WTC11 (cell line): ENCODE measurements at places on chromosomes 4 and X. TPM values are rescaled to one million over a fixed set of nuclear protein-coding genes. Genes with fewer than 3 reads are reported as not detected.

DNA sequence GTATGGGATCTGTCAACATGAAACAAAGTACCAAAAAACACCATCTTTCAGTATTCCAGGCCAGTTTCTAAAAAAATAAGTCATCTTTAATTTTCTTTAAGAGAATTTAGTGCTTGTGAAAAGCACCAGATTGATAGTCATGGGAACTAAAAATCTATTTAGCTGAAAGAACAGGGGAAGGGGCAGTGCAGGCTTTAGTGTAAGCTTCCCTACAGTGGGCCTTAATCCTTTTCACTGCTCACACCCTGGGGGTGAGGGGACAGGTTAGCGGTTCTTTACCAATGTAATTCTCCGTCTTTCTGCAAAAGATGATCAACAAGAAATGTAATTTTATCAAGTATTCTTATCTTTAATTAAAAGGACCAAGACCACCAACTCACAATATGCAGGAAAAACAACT lies 47.1 kb downstream of the CHIC2 start:
- DNase-seq: no peak
- no peaks in the 10 kb centered on the region for H3K36me3 ChIP-seq
- H3K4me1 ChIP-seq: peaks cover 51% of the 10 kb centered on the region
- H3K4me3 ChIP-seq: no peak overlapping the region
- H3K27me3 ChIP-seq: no peaks in the 10 kb centered on the region
- no peak overlapping the region for H3K27ac ChIP-seq

DNA sequence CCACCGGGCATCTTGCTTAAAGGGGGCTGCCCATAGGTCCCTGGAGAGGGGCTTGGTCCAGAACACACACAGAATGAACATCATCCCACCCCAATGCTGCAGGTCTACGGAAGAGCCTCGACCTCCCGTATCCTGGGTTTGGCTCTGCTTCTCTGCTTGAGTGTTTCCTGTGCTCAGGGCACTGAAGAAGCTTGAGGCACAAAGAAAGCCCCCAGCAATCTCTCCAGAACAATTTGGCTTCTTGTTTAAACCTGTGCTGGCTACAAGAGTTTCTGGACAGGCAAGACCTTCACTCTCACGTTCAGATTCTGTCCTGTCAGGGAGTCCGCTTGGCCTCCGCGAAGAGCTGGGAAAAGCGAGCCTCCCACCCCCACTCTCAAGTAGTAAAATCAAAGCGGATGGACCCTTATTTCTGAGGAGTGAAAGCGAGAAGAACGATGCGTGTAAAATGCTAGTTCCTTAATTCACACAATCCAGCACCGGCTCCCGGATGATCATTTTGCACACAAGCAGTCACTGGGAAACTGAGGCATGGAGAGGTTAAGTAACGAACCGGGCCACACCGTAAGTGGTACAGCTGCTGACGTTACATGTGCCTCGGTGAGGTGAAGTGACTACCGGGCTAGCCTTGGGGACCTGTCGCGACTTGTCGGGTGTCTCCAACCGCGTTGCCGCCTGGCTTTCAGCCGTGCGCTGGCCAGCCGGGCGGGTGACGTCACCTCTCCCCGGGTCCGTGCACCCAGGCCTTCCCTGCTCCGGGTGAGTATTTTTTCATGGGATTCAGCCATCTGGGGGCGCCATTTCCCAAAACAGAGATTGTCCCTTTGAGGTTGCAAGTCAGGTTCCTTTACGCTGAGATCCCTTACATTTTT lies 3.1 kb upstream of the SFRP2 start:
- H3K4me1 ChIP-seq: peaks cover 37% of the 10 kb centered on the region
- H3K27ac ChIP-seq: peak overlapping the region; percentile 96
- H3K36me3 ChIP-seq: peaks cover 14% of the 10 kb centered on the region
- DNase-seq: peak; percentile 93
- H3K4me3 ChIP-seq: peak overlapping the region; percentile 84

DNA sequence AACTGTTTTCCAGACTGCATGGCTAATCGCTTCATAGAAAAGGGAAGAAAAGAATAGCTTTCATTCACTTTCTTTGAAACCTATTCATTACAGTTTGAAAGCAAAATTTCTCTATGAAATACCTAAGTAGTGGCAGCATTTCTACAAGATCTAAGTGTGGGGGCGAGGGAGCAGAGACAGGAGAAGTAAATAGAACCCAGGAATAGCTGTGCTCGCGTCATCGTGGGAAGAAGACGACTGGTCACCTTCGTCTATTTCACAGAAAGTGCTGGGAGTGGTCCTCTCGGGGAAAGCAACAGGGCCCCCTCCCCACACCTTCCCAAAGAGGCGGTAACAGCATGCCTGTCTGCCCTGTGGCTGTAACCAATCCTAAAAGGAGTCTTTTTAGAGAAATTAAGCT lies 169.9 kb upstream of the NOCT start:
- no peaks in the 10 kb centered on the region for H3K36me3 ChIP-seq
- no peak overlapping the region for H3K4me3 ChIP-seq
- H3K4me1 ChIP-seq: peaks cover 21% of the 10 kb centered on the region
- no peak overlapping the region for H3K27ac ChIP-seq
- no peak for DNase-seq
- H3K27me3 ChIP-seq: no peaks in the 10 kb centered on the region; the same call in 1 of the 2 replicates

DNA sequence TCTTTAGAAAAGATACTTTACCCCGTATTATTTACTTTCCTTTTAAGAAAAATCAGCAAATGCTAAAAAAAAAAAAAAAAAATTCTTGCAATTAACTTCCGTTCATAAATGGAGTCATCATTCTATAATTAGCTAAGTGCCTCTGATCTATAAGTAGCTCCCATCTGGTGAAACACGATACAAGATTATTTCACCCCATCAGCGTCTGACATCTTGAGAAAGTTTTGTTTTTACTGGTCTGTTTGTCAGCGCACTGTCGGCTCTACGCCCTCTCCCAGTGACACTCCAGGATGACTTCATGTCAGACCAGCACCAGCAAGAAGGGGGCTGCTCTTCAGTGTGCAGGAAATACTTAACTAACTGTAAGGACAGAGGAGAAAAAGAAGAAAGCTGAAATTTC lies 108.3 kb downstream of the AFAP1 start:
- H3K27me3 ChIP-seq: no peaks in the 10 kb centered on the region
- peaks cover 30% of the 10 kb centered on the region for H3K4me1 ChIP-seq
- no peak overlapping the region for H3K27ac ChIP-seq
- H3K4me3 ChIP-seq: no peak overlapping the region
- H3K36me3 ChIP-seq: peaks cover 43% of the 10 kb centered on the region

GRCh38 chr4:69907151-69907550 lies 23.7 kb upstream of the CSN1S1 start:
- H3K36me3 ChIP-seq: no peaks in the 10 kb centered on the region
- H3K27me3 ChIP-seq: no peaks in the 10 kb centered on the region
- DNase-seq: no peak
- no peaks in the 10 kb centered on the region for H3K4me1 ChIP-seq

DNA sequence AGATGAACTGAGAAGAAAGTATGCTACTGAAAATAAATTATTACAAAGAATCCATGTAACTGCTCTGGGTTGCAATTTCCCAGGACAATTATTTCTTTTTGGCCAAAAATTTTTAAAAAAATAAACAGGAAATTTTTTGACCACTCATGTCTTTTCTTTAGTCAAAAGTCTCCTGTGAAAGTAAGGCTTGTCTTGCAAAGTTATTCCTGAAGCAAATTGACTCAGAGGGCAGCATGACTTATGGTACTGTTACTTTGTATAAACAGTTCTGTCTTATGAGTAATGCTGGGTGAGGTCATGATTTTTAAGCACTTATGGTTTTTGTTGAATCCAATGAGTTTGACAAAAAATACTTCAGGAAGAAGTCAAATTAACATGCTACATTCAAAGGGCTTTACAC lies 292.8 kb upstream of the ARSJ start:
- H3K27me3 ChIP-seq: no peaks in the 10 kb centered on the region; the same call in 1 of the 2 replicates
- H3K36me3 ChIP-seq: no peaks in the 10 kb centered on the region
- H3K4me1 ChIP-seq: 0 out of 2 replicates have a peak, but pooled peaks cover 3% of the 10 kb centered on the region

DNA sequence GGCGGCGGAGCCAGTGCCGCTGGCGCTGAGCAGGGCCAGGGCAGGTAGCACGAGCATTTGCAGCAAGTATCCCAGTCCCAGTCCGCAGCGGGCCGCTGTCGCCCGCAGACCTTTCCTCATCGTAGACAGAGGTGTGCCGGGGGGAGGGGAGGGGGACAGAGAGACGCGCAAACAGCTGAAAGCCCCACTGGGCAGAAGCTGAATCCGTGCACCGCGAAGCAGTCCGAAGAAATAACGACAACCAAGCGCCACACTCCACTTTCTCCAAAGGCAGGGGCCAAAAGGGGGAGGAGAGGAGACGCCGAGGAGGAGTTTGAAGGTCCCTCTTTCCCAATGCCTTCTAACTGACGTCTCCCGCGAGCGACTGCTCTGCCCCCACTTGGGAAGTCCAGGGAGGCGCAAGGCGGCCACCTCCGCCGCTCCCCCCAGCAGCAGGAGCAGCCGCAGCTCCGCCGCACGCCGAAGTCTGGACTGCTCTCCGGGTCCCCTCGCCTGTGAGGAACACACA lies at the start of gene UNC5C:
Gene UNC5C (minus strand): TSS at position 236 of the 508 bp plus-strand sequence.
- no peaks in the 10 kb centered on the region for H3K36me3 ChIP-seq
- H3K27me3 ChIP-seq: peaks cover 59% of the 10 kb centered on the region
- H3K4me1 ChIP-seq: peaks cover 45% of the 10 kb centered on the region
- H3K27ac ChIP-seq: no peak within 1 kb of the TSS
- peak within 1 kb of the TSS; percentile 85 for H3K4me3 ChIP-seq

GRCh38 chr4:142104041-142104440 lies 467.7 kb downstream of the IL15 start:
- DNase-seq: no peak
- no peak overlapping the region for H3K4me3 ChIP-seq
- H3K27ac ChIP-seq: no peak overlapping the region
- no peaks in the 10 kb centered on the region for H3K27me3 ChIP-seq
- no peaks in the 10 kb centered on the region for H3K36me3 ChIP-seq
- no peaks in the 10 kb centered on the region for H3K4me1 ChIP-seq

DNA sequence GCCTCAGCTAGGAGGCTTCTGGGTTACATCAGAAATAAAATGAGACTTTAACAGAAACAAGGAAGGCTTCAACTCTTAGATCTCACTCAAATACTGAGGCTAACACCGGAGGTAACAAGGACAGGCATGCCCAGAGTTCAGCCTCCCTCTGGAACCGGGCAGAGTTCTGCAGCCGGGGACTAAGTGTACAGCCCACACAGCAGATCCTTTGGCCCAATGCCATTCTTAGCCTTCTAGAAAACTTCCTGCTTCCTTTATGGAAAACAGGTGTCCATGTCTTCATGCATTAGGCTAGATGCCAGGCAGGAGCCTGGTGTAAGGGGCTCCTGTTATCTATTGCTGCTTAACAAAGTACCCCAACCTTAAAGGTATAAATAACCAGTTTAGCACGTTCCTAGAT lies 369.7 kb downstream of the BCOR start:
- no peak overlapping the region for H3K27ac ChIP-seq
- H3K4me3 ChIP-seq: no peak overlapping the region
- H3K4me1 ChIP-seq: peaks cover 27% of the 10 kb centered on the region
- no peaks in the 10 kb centered on the region for H3K36me3 ChIP-seq
- H3K27me3 ChIP-seq: peaks cover 6% of the 10 kb centered on the region; the same call in 1 of the 2 replicates
- no peak for DNase-seq

GRCh38 chr4:48489683-48490011 lies 405 bp upstream of the ZAR1 start:
- no peaks in the 10 kb centered on the region for H3K36me3 ChIP-seq
- H3K27me3 ChIP-seq: peaks cover 53% of the 10 kb centered on the region
- no peak for DNase-seq
- H3K4me3 ChIP-seq: peak overlapping the region; percentile 72

DNA sequence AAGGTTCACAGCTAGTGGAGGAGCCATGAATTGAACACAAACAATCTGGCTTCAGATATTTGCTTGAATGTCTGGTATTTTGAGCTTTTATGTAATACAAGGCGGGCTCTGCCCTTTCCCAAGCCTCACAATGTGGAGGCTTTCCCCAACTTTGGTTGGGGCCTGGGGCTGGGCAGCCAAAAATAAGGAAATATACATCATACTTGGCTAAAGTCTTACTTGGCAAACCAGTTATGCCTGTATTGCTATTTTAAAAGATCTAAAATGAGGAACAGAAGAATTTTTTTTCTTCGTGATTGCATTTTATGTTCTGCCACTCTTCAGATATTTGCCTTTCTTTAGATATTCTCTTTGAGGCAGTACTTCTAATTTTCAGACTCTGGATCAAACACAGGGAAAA lies 26.1 kb downstream of the ARFIP1 start:
- no peak overlapping the region for H3K4me3 ChIP-seq
- no peak for DNase-seq
- no peak overlapping the region for H3K27ac ChIP-seq
- H3K27me3 ChIP-seq: peaks cover 6% of the 10 kb centered on the region
- H3K36me3 ChIP-seq: peaks cover 8% of the 10 kb centered on the region

DNA sequence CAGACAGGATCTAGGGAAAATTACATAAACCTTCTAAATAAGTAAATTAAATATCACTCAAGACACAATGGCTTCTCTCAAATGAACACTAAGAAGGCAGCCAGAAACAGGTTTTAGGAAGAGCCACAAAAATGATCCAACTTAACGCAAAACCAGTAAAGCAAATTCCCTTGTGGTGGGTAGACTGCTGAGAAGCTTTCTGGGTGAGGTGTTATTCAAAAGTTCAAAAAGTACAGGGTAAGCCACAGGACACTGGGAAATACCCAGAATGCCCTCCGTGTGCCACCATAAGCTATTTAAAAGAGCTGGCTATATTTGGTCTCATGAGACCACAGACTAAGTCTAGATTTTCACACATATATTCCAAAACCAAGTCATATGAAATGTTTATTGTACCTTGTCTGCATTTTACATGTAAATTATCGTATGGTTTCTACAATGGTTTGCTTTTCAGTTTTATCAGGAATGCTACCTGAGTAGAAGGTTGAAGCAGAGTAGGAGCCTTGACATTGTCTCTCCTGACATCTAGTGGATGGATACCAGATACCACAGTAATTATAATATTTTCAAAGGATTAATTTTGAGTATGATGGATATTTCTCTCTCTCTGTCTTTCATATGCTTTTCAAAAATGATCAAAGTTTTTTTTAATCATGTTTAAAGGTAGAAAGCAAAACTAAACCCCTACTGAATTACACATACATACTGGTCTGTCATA lies 109.3 kb upstream of the KLHL13 start:
- no peaks in the 10 kb centered on the region for H3K27me3 ChIP-seq
- DNase-seq: no peak
- H3K27ac ChIP-seq: no peak overlapping the region

DNA sequence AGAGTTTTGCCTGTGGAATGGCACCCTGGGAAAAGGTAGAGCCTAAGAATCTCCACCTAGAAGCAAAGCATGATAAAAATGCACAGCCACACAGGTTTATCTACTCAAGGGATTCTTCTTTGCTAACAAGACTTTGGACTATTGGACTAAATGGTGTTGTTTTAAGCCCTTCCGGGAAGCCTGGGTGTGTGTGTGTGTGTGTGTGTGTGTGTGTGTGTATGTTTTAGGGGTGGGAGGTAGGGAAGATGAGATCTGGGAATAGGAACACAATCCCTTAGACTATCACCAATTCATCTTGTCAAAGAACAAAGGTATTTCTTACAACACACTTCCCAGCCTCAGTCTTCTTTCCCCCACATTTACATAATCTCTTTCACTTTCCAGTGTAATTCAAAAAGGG lies 327.5 kb upstream of the FGF16 start:
- H3K4me3 ChIP-seq: no peak overlapping the region
- no peak overlapping the region for H3K27ac ChIP-seq
- H3K4me1 ChIP-seq: peaks cover 5% of the 10 kb centered on the region

- no peaks in the 10 kb centered on the region for H3K4me1 ChIP-seq
- no peak for DNase-seq
- no peak overlapping the region for H3K4me3 ChIP-seq
- no peaks in the 10 kb centered on the region for H3K36me3 ChIP-seq
- H3K27me3 ChIP-seq: no peaks in the 10 kb centered on the region
Observed at GRCh38 chr4:126458993-126459392, 1144.2 kb downstream of the FAT4 start.

DGAT2L6 gene
- total RNA-seq: not detected in 3 replicates

GPR143 gene
- 11.7 to 18.3 TPM (median 14.0 TPM) in 3 replicates for total RNA-seq

P2RY4 gene
- 0.11 to 0.16 TPM in 2 of 3 replicates, not detected in the other for total RNA-seq

C4orf50 gene
- 0.17 to 0.32 TPM (median 0.30 TPM) in 3 replicates for total RNA-seq
